ENCODE measurements at places on chromosomes 12 and 14.

GRCh38 chr14:40414386-40414785, 982.2 kb upstream of the FBXO33 start:
- no peak for DNase-seq

DNA sequence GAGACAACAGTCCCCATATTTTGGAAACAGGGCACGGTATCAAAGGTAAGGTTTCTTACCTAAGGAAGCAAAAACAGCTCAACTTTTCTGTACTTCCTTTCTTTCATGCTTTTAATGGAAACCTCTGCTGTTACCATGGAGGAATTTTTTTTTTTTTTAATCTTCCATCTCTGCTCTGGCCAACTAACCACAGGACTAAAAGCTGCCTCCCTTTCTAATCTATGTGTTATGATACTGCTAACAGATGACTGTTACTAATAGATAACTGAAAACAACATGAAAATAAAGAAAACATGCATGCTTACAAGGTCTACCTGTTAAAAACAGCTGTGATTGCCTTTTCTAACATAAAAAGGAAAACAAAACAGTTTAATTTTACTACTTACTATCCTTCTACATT, 168.4 kb downstream of the SOX5 start:
- no peak for DNase-seq

DNA sequence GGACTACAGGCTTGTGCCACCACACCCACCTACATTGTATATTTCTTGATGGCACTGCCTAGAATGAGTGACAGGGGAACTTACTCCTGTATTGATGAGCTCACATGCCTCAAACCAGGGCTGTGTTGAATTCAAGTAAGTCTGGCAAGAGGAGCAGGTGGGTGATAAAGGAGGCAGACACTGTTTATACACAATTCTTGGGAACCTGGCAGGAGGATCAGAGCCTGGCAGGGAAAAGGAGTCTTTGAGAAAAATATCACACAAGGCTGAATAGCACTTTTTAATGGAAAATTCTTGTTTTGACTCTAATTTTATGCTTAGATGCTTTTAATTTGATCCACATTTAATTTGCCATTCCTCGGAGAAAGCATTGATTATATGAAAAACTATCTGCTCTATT, 293.1 kb upstream of the NPAS3 start:
- no peak for DNase-seq

GRCh38 chr12:95323212-95323611, 105.6 kb downstream of the VEZT start:
- DNase-seq, result no peak

DNA sequence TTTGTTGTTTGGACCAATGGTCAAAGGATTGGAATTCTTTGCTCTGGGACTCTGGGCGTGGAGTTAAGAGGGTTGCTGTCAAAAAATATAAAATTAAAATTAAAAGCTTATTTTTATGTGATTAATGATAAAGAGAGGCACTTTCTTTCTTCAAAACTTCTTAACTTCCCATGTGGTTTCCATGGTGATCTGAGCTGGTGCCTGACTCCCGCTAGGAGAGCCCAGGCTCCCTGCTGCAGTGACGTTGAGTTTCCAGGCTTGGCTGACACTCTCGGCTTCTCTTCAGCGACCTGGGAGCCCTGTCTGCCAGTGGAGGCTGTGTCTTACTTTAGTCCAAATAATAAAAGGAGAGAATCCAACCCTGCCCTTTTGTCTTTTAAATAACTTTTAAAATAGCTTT, 84.4 kb downstream of the GALC start:
- DNase-seq, result no peak

DNA sequence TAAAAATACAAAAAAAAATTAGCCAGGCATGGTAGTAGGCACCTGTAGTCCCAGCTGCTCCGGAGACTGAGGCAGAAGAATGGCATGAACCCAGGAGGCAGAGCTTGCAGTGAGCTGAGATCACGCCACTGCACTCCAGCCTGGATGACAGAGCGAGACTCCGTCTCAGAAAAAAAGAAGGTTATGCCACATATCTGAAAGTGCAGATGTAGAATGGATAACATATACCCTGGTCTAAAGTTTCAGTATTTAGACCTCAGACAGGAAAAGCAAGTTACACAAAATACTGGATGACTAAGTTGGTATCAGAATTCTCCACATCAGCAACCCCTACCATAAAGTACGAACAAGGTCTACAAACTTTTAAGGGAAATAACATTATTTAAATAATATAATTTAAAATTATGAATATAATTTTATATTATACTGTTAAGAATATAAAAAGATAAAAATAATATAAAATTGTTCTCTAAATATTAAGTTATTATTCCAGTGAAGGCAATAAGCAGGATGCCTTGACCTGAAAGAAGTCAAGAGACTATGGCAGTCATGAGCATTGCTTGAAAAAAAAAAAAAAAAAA, 169.9 kb downstream of the CRADD start:
- no peak for DNase-seq

GRCh38 chr12:85676816-85677749, 159.1 kb downstream of the RASSF9 start:
- no peak for DNase-seq

GRCh38 chr12:67019070-67019469, 250.1 kb upstream of the CAND1 start:
- DNase-seq, result no peak

DNA sequence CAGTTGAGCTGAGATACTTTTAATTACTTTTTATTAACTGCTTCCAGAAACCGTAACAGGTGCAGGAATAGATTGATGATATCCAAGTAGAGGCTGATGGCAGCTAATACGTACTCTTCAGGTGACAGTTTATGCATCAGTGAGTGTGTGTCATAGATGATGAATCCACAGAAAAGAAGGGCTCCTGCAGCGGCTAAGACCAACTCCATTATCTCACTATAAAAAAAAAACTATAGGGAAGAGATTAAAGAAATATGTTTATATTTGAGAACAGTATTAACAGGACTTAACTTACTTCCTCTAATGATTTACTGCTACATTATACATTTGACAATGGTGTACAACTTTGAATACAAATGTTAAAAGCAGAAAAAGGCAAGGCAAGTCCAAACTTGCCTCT, 7.4 kb upstream of the LLPH start:
- no peak for DNase-seq

GRCh38 chr12:119980242-119980641, 8.8 kb upstream of the BICDL1 start:
- no peak for DNase-seq

DNA sequence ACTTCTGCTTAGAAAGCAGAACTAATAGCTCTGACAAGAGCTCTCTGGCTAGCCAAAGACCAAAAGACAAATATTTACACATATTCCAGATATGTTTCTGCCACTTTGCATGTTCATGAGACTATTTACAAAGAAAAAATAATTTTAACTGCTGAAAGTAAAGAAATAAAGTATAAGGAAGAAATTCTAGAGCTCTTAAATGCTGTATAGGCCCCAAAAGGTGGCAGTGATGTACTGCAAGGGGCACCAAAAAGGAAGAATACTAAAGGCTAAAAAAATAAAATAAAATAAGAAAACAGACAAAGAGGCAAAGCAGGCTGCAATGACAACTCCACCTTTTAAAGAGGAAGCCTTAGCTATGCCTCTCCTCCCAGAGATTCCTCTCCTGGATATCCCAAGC, 23.0 kb downstream of the KLRK1 start:
- no peak for DNase-seq

DNA sequence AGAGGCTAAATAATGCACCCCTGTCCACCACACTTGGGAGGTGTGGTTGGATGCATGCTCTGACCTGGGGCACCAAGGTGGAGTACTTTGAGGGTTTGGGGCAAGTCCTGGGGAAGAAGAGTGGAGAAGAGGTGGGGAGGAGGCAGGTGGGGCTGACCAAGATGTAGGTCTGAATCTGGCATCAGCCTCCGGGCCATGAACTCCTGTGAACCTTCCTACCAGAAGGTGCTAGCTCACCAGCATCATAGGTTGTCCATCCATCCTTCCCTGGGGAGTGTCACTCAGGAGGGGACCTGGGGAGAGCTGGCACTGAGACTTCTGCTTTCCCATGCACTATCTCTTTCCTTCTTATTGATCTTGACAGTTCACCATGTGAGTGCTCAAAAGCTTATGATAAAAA, 13.6 kb upstream of the EMP1 start:
- DNase-seq, result no peak

DNA sequence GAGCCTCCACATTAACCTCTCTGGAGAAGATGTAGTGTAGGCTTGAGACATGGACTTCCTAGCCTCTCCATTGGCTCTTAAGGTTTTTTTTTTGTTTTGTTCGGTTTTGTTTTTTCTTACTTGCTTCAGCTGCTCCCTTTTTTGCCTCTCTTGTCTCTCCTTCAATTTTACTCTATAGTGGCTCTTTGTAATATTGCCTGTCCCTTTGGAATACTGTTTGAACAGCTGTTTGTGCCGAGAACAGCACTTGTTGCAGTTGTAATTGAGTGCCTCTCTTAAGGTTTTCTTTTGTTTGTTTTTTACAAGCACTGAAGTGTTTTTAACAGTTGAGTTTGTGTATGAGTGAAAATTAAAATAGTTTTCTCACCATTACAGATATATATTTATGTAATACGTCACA, 567.7 kb downstream of the LRFN5 start:
- DNase-seq, result no peak

DNA sequence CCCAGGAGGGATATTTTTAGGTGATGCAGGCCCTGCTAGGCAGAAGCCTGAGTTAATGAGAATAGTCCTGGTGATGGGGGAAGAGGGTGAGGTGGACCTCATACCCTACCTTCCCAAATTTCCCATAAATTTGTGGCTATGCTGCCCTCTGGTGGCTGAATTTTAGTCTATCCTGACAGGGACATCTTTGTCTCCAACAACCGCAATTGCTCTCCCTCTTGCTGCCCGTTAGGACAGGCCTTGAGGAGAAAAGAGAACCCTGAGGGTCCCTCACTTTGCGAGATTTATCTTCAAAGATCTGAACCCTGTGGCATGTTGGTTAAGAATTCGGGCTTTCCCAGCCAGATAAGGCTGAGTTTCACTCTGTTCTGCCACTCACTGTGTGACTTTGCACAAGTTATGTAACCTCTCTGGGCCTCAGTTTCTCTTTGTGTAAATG, 9.8 kb upstream of the ZNF385A start:
- peak; percentile 49 for DNase-seq

- DNase-seq, result no peak
These were observed 175.3 kb downstream of the TSPAN9 start for GRCh38 chr12:3252450-3252891.

DNA sequence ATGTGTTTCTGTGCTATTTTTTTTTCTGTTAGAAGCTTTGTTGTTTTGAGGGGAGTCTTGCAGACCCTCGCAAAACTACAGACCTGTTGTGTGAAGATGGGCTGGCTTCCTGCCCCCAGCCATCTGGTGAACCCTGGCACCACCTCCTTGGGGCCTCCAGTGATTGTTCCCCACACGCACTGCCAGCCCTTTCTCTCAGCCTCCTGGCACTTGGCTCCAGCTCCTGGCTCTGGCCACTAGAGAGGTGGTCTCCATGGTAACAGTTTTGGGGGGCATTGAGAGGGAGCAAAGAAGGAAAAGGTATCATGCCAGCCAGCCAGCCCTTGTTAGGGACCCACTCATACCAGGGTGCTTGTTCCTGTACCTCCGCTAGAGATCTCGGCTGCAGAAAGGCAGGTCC, 176.4 kb upstream of the RPH3A start:
- no peak for DNase-seq

GRCh38 chr14:106395456-106396050, 869.2 kb downstream of the TMEM121 start:
- DNase-seq, result peak; percentile 67

GRCh38 chr12:4268329-4269181, 5.0 kb upstream of the CCND2 start:
- DNase-seq, result peak; percentile 47

- DNase-seq, result no peak
These were observed 10.5 kb upstream of the ZDHHC22 start for GRCh38 chr14:77151918-77152588.

GRCh38 chr12:58184212-58184611, 242.8 kb downstream of the ATP23 start:
- no peak for DNase-seq

DNA sequence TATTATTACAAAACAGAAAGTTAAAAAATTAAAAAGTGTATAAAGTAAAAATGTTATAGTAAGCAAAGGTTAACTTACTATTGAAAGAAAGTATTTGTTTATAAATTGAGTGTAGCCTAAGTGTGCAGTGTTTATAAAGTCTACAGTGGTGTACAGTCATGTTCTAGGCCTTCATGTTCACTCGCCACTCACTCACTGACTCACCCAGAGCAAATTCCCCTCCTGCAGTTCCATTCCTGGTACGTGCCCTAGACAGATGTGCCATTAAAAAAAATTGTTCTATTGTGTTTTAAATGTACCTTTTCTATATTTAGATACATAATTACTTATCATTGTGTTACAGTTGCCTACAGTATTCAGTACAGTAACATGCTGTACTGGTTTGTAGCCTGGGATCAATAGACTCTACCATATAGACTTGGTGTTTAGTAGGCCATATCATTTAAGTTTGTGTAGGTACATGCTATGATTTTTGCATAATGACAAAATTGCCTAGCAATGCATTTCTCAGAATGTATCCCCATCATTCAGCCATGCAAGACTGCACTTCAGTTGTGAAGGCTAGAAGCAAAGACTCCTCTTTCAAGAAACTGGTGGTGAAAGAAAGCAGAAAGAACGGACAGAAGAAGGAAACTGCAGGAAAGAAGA, 100.6 kb downstream of the DACT1 start:
- no peak for DNase-seq

- no peak for DNase-seq
These were observed 49.4 kb downstream of the ABCC9 start for GRCh38 chr12:21891751-21892217.

GRCh38 chr12:56151672-56152131, 685 bp upstream of the MYL6B start:
- DNase-seq, result peak; percentile 70

GRCh38 chr12:85237327-85237726, 42.7 kb upstream of the ALX1 start:
- no peak for DNase-seq

- no peak for DNase-seq
These were observed 62.7 kb downstream of the MUCL1 start for GRCh38 chr12:54917001-54917488.

- peak; percentile 54 for DNase-seq
These were observed at the start of gene KCNMB4 for GRCh38 chr12:70365648-70366518. KCNMB4 (plus strand) TSS chr12:70366290; CDS start chr12:70366735, 445 bp downstream.

- no peak for DNase-seq
These were observed 101.7 kb downstream of the DPF3 start for GRCh38 chr14:72792051-72792788.

GRCh38 chr14:99120526-99121318, 151.3 kb downstream of the BCL11B start:
- no peak for DNase-seq

- DNase-seq, result no peak
These were observed 161.8 kb upstream of the SLC38A2 start for GRCh38 chr12:46534327-46534840.

DNA sequence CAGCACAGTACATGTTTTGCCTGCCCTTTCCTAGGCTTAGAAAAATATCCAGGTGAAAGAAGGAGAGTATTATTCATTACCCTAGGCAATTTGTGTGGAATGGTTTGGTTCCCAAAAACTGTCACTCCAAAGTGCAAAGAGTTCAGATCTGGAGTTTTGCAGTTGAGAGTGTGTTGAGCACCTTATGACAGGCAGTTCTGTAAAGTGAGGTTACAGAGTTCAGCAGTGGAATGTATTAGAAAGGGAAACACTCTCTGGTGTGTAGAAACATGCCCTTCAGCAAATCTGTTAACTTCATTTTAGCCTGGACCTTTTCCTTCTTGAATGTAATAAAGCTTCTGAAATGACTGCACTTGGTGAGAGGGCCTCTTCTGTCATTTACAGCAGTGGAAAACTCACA, 154.0 kb upstream of the SSTR1 start:
- no peak for DNase-seq

GRCh38 chr14:101556566-101557320, 4.6 kb upstream of the DIO3 start:
- no peak for DNase-seq

GRCh38 chr12:39763071-39763889, 143.7 kb upstream of the ABCD2 start:
- DNase-seq, result no peak

Measured in CD4-positive, alpha-beta T cell treated with Interleukin-2 at 100 ng/mL for 4 hours (primary cell).